ENCODE measurements at places on chromosomes 7 and 10.

- DNase-seq = no peak
These were observed 242.3 kb upstream of the DKK1 start for GRCh38 chr10:52071814-52072213.

DNA sequence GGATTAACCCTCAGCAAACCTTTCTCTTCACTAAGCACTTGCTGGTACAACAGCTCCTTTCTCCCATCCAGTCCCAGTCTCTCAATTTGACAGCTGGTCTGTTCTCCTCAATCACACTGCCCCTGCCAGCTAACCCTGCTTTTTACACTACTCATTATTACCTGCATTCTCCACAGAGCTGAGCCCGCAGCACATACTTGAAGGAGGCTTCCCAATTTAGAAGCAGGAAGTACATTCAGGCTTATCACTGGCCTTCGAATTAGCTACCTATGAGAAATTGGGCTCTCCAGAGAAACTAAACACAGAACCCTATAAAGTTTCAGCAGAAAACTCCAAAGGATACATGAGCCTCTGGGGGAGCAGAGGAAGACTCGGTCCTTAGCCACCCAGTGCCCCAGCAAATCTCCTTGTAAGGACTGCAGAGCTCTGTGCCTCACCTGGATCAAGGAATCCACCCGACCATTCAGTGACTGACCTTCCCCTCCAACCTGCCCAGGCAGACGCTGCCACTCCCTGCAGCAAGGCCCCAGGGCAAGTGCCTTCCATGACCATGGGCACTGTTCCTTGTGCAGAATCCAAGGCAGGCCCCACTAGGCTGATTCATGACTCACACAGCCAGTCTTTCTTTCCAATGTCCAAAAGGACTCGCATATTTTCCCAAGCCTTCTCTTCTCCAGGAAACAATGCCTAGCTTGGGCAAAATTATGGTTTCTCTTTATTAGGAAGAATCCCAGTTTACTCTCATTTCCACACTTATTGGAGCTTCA lies 68.0 kb downstream of the VOPP1 start:
- no peak for DNase-seq

DNA sequence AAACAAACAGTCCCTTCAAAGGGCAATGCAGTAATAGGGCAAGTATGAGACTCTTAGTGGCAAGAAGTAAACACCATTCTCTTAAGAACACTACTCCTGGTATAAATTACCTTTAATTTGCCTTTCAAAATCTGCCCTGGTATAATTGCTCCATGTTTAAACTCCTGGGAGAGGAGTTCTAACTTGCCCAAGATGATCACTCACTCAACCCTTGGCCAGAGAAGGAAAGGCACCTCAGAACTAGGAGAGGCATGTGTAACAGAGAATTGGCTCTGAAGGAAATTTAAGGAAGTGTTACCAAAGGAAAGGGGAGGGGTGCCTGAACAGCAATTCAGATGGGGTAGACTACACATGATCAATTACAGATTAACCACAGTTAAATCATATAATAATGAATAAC lies 1173.6 kb upstream of the SORCS1 start:
- DNase-seq = no peak

DNA sequence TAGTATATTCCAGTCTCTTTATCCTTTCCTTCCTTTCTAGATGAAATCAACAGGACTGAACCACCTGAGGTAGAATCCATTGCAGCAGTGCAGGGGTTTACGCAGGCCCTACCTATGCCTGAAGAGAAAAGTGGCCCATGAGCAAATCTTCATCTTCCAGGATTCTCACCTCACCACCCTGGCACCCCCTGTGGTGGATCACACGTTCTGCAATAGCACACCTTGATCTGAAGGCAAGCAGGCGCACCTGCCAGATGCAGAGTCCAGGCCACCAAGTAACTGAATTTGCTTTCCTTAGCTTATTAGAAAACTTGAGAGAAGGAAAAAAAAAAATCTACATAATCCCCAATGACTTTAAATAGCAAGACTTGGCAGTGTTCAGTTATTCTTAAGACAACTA lies 121.4 kb downstream of the PIP4K2A start:
- DNase-seq = no peak

DNA sequence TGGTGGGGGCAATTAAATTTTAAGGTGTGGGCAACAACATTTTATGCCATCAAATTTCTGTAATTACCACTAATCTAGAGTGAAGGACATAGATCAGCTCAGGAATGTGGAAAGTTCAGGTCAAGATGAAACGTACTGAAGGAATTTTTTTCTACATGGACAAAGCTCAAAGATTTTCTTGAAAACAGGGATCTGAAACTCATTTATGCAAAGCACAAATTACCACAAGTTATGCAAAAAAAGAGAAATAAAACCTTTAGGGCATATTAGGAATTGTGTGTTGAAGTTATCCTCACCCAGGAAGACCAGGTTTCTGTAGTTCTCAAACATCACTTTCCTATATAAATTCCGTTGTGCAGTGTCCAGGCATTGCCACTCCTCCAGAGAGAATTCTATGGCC lies 18.9 kb downstream of the ZNF680 start:
- DNase-seq = no peak

- no peak for DNase-seq
These were observed 42.9 kb upstream of the MMD2 start for GRCh38 chr7:5001911-5002310.

GRCh38 chr7:44117801-44118429 lies 5.4 kb downstream of the POLD2 start:
- no peak for DNase-seq

GRCh38 chr7:127967281-127967680 lies 64.0 kb downstream of the LRRC4 start:
- no peak for DNase-seq

DNA sequence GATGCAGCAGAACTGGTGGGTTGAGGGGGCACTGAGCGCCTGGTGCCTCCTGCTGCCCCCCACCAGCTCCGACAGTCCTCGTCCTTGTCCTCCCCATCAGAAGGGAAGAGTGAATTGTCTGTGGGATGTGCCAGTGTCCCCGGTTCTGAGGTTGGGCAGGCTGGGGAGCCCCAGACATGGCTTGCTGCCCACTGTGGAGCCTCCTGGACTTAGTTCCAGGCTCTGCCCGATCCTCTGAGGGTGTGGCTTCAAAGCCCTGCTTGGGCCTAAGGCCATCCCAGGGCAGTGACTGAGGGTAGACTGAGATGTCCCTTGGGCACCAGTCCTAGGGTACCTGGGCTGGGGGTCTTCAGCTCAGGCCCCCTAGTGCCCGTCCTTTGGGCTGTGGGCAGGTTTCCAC lies 168.8 kb downstream of the RNF216 start:
- DNase-seq = no peak

GRCh38 chr10:87659571-87660483 lies at the start of gene PAPSS2:
TSS of gene PAPSS2 (plus strand) at chr10:87659878. CDS start at chr10:87659982, 104 bp downstream.
- DNase-seq = peak; percentile 4
